ENCODE measurements at places on chromosomes 5 and 9. TPM values are rescaled to one million over a fixed set of nuclear protein-coding genes. Genes with fewer than 3 reads are reported as not detected.
A peak's percentile ranks its signal among the peaks of the same experiment; 100 is the strongest.

Gene PCDHA13
- not detected for total RNA-seq

Gene SLC6A7
- not detected for total RNA-seq

Gene GABRB2
- not detected for total RNA-seq

Gene SPINK6
- not detected for total RNA-seq

Gene IFNA21
- not detected for total RNA-seq

Gene PCDHGA12
- 0.17 TPM for total RNA-seq

Gene FGF1
- total RNA-seq = not detected

DNA sequence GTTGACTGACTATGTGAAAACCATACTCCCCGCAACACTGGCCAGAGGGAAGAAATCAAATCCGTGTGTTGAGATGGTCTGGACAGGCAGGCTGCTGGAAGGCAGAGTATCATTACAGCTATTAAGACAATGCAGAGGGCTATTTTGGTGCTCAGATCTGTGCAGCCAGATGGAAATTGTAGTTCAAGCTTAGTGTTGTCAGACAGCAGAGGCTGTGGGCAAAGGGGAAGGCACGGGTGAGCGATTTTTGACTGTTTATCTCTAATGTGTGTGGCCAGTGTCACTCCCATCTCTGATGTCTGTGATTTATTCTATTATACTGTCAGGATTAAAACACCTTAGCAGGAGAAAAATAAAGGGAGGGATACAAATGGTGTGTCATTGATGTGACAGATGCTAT, 984.4 kb upstream of the WWC1 start:
- no peak for DNase-seq

DNA sequence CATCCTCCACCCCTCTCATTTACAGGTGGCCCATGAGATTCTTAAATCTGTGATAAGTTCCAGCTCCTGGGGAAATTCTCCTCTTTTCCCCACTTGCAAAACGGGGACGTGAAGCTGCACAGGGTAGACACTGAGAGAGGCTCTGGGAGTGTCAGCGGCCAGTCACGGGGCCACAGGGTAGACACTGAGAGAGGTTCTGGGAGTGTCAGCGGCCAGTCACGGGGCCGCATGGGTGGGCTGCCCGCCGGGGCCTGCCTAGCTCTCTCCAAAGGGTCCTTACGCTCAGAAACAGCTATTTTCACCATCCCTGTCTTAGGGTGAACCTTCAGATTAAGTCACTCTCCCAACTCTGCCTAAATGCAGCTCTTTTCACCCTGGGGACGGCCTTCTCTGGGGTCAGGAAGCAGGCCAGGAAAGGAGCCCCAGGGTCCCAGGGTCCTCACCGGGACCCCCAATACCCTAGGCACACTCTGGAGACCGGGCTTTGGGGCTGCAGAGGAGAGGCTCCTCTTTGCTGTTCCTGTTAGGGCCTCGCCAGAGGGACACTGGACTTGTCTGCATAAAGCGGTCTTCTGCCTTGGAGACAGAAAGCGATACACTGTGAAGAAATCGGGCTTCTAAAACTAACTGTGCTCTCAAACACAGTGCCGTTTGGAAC, 1.5 kb downstream of the FAM78A start:
- no peak for DNase-seq

DNA sequence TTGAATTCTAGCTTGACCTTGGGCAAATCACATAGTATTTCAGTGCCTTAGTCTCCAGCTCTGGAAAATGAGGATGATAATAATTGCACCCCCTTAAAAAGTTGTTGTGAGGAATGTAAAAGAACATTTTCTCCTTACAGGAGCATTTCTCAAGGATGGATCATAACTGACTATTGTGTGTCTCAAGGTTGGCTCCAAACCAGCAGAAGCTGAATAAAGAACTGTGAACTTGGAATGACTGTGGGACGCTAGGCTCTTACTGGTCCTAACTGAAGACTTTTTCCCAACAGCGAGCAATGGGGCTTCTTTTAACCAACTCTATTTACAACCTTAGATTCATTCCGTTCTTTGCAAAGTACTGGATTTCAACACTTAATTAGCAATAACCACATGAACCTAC, 26.2 kb upstream of the GLRX start:
- no peak for DNase-seq

GRCh38 chr5:156929366-156929948, 33.6 kb downstream of the TIMD4 start:
- no peak for DNase-seq

GRCh38 chr5:174317256-174317894, 271.9 kb downstream of the NSG2 start:
- no peak for DNase-seq

GRCh38 chr9:105147110-105147871, 97.2 kb upstream of the SLC44A1 start:
- no peak for DNase-seq

- no peak for DNase-seq
Measured at GRCh38 chr9:68821911-68822310, 116.9 kb downstream of the PIP5K1B start.

GRCh38 chr9:136061405-136061804, 33.7 kb downstream of the NACC2 start:
- no peak for DNase-seq

DNA sequence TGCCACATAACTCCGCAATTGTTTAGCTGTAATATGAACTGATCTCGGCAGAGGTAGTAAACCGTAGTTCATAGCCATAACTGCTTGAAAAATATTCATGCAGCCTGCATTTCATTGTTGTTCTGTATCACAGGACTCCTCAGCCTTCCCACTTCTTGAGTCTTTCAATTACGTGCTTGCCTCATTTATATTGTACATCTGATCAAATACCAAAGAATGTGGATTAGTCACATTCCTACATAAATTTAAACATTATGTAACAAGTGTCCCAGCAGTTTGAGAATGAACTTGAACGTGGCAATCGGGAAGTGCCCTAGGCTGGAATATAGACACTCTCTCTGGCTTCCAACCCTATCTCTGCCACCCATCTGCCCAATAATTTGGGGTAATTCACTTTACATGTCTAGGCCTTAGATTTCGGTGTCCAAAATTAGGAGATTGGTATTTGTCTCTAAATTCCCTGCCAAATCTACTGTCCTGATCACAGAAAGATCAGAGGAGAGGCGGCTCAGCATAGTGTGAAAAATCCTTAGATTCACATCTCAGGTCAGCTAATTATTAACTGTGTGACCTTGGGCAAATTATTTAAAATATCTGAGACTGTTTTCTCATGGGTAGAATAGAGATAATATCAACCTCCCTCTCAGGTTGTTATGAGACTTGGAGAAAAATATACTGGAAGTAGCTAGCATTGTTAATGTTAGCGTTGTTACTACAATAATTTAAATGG, 215.1 kb upstream of the RFX3 start:
- no peak for DNase-seq

GRCh38 chr9:133673258-133673655, 37.1 kb downstream of the DBH start:
- no peak for DNase-seq

- no peak for DNase-seq
Measured at GRCh38 chr5:83015676-83016075, 61.5 kb downstream of the TMEM167A start.

- DNase-seq = no peak
Measured at GRCh38 chr9:70152350-70152749, 106.4 kb upstream of the SMC5 start.

GRCh38 chr9:137604345-137605086, 970 bp upstream of the ARRDC1 start:
- DNase-seq = no peak

GRCh38 chr5:40879163-40879942, 29.9 kb upstream of the C7 start:
- DNase-seq = peak; percentile 35

GRCh38 chr5:80082731-80083100, 47.6 kb downstream of the THBS4 start:
- DNase-seq = peak; percentile 44

- no peak for DNase-seq
Measured at GRCh38 chr9:135921749-135922310, 14.5 kb upstream of the CAMSAP1 start.

DNA sequence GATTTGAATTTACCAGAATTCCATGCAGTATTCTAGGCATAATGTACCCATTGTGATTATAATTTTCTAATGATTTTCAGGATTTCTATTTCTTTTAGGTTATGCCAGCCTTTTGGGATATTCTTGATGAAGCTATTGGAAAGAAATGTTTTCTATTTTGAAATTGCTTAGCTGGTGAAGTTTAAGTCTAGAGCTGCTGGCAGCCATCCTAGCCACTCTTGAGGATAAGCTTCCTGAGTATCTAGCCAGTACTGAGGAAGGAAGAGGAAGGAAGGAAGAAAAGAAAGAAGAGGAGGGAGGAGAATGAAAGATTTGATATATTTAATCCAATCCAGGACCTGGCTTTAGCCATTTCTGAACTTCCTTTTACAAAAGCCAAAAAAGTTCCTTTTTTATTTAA, 142.1 kb upstream of the DAB2 start:
- no peak for DNase-seq

DNA sequence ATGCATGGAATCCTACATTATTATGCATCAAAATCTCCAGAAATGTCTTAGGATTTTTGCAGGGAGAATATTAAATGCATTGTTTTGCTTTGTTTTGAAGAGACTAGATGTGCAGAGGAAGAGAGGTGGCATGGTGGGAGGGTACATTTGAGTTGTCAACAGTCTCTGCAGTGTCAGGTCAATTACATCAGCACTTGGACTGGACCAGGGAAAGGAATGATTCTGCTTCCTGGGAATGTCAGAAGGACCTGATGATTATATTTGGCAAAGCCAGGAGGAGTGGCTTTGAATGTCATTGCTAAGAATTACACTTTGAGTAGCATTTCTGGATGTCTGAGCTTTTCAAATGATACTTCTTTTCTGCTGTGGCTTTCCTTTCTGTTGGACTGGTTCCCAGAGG, 17.5 kb upstream of the TMEFF1 start:
- DNase-seq = no peak

DNA sequence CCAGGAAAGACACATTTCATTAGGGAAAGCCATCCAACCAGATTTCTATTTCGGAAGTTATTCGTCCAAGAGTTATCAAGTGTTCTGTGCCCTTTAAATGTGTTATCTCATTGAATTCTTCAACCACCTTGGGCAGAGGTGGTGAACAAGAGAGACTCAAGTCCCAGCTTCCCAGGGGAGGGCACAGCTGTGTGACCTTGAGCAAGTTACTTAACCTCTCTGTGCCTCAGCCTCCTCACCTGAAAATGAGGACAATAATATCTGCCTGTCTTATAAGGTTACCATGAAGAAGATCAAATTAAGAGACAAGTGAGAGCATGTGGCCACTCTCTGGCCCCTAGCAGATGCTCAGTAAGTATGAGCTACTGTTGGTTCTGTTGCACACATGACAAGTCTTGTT, 37.4 kb downstream of the WHRN start:
- DNase-seq = no peak

DNA sequence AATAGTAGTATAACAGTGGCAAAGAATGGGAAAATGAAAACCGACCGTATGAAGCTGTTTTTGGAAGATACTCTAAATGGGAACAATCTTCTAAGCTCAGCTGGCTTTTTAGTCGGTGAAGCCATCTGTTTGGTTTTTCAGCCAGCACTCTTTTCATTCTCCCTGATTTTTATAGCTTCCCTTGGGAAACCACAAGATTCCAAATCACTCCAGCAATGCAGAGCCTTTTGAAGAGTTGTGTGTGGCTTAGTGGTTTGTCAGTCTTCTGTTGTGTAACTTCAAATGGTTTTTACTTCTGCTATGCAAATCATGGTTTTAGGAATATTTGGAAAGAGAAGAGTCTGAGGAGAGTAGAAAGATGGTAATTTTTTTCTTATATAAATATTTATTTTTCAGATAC, 180.7 kb downstream of the KDM4C start:
- DNase-seq = no peak

- DNase-seq = no peak
Measured at GRCh38 chr5:64688391-64688790, 1.9 kb upstream of the SHISAL2B start.

DNA sequence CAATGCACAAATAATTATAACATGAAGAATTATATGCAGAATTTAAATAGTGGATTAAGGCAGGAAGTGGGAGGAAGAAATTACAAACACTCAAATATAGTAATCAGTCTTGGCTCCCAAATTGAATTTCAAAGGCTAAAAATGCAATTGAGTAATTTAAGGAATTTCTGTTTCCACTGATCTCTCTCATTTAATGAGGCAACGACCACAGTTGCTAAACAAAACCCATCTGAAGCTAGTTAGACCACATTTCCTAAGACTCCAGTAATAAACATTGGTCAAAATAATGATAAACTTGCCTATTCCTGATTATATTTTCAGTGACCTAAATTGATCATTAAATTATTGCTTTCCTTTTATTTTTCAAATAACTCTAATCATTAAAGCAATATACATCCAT, 174.3 kb upstream of the GRIN3A start:
- DNase-seq = no peak

- DNase-seq = no peak
Measured at GRCh38 chr5:14204785-14205321, 61.7 kb downstream of the TRIO start.

GRCh38 chr5:171680485-171680884, 105.1 kb upstream of the SMIM23 start:
- no peak for DNase-seq

GRCh38 chr9:133809335-133809734, 71.2 kb upstream of the SARDH start:
- DNase-seq = no peak

DNA sequence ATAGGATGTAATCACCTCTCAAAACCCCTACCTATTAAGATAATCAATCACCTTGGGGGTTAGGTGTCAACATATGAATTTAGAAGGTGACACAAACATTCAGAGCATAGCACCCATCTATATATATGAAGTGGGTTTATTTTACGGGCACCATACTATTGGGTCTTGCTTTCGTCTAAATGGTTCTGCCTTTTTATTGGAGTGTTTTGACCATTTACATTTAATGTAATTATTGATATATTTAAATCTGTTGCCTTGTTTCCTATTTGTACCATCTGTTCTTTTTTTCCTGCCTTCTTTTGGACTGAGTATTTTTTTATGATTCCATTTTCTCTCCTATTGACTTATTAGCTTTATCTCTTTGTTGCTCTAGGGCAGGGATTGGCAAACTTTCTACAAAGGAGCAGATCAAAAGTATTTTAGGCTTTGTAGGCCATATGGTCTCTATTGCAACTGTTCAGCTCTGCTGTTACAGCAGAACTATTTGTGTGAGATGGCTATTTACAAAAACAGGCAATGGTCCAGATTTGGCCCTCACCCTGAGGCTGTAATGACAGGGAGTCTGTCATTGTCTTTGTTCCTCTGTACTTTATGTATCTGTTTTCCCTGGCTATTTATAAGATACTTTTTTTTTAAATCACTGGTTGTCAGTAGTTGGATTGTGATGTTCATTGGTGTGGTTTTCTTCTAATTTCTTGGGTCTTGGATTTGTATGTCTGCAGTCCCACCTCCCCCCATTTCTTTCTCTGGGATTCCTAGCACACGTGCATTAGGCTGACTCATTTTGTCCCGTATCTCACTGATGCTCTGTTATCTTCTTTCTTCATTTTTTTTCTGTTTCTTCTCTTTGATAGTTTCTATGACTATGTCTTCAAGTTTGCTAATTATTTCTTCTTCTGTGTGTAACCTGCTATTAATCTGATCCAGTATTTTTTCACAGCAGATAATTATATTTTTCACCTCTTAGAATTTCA, 127.1 kb downstream of the DAB2IP start:
- DNase-seq = no peak
